ENCODE measurements at places on chromosomes 5 and 9. TPM values are rescaled to one million over a fixed set of nuclear protein-coding genes. Genes with fewer than 3 reads are reported as not detected.

DNA sequence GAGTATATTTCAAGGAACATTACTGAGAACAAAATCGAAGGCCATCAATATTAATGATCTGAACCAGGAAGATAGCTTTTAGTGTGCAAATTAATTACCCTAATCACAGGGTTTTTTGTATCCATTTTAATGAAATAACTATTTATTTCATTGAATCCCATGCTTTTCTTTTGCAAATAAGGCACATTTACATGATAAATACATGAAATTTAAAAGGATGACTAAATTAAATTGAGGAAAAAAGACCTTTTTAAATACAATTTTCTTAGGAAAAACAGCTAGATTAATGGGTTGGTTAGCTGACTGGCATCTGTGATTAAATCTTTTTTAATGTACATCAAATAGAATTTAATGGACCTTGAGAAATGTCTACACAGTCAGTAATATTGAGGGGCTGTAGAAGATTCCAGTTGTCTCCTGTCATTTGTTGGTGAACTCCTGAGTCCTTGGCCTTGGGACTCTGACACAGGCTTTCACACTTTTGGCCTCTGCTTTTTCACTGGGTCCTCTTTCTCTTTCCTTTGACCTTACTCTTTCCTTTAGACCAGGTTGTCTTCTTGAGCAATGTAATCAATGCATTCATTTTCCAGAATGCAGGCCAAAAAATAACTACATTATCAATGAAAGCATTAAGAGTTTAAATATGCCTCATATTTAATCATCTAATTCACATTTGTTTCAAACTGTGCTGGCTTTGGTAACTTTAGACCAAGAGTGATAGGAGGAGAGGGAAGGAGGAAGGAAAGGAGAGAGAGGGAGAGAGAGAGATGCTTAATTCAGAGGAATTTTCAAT, 511.5 kb downstream of the ZNF608 start:
- no peak for DNase-seq

Gene PCDHGC3
- total RNA-seq, result 15.9 TPM

DNA sequence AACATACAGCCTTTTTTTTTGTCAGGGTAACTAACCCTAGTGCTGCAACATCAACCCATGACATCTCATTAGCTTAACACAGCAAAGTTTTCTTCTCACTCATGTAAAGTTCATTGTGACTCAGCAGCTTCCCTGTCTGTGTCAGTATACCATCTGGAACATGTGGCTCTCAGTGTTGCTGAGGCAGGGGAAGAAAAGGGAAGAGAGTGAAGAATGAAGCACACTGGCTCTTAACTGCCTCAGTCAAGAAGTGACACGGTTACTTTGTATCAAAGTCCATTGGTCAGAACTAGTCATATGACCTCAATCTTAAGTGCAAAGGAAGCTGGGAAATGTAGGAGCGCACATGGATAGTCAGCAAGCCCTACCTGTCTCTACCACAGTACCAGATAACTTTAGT, 185.0 kb upstream of the ELL2 start:
- no peak for DNase-seq

GRCh38 chr5:116778032-116778431, 203.4 kb upstream of the SEMA6A start:
- DNase-seq, result no peak

Gene PCDHB4
- 2.5 TPM for total RNA-seq

All from heart right ventricle (tissue), 16 donors.